ENCODE measurements at places on chromosomes 4 and X. TPM values are rescaled to one million over a fixed set of nuclear protein-coding genes. Genes with fewer than 3 reads are reported as not detected.

- no peak for DNase-seq
Observed at GRCh38 chr4:60326735-60327134, 873.4 kb upstream of the ADGRL3 start.

- no peak for DNase-seq
Observed at GRCh38 chr4:113627321-113627720, 134.2 kb downstream of the CAMK2D start.

- DNase-seq = no peak
Observed at GRCh38 chr4:138816875-138817274, 198.7 kb upstream of the NOCT start.

DNA sequence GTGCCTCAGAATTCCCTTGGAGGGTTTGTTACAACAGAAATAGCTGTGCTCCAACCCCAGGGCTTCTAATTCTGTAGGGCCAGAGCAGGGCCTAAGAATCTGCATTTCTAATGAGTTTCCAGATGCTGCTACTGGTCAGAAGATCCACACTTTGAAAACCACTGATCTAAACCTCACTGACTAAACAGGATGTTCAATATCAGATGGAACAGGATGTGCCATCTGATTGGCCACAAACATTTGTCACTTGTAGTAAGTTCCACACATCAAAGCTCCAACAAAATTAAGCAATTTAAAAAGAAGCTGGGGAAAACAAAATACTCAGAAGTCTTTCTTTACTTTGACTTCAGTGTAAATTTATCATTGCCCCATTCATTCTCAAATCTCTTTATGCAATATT is 14.3 kb downstream of the CASK start:
- DNase-seq = no peak

DNA sequence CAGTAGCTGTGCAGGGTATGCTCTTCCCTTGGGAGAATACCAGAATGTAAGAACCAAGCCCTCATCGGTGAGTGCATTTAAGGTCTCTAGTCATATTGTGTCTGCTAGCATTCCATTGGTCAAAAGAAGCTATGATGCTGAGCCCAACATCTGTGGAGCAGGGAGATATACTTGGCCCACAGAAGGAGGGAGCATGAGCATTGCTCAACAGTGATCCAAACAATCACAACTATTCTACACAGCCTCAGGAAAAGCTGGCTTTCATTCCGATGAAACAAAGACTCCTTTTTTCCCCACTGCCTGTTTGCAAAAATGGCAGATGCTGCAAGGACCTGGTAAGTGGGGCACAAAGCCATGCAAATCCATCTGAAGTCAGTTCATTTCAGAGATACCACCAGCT is 80.6 kb upstream of the DHX15 start:
- DNase-seq = no peak

- DNase-seq = peak; percentile 82
Observed at GRCh38 chr4:102868781-102869568, at the start of gene CISD2. CISD2 (plus strand) TSS chr4:102868992; CDS start chr4:102869085, 93 bp downstream.

DNA sequence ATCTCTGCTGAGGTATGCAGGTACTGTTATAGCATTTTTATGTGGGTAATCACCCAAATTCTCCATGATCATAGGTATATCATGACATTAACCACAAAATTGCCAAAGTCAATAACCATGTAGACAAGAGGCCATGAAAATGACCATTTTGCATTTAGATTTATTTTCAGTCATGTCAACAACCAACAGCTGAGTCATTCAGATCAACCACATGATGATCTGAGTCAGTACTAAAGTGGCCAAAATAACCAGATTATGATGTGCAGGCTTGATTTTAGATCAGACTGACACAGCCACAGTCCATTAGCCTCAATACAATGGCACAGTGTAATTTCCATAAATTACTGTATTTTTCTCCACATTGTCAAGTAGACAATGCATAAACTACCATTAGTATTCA is 240.5 kb downstream of the GRIA3 start:
- no peak for DNase-seq

- DNase-seq = peak; percentile 82
Observed at GRCh38 chr4:1232661-1233621, 16.0 kb downstream of the CTBP1 start.

DNA sequence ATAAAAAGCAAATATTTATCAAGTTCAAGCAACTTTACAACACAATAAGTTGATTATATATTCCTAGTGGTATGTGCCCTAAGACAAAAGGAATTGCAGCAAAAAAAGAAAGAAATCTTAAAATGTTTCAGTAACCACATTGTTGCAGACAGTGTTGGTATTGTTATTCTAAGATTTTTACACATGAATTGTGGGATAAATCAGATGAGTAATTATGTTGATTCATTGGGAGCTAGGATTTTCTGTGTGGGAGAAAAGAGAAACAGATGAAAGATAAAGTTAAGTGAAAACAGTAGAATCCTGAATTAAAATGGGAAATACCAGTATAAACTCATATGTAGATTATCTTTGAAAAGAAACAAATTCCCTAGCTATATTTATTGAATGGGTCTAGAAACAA is 362.4 kb downstream of the PPP3CA start:
- no peak for DNase-seq

DNA sequence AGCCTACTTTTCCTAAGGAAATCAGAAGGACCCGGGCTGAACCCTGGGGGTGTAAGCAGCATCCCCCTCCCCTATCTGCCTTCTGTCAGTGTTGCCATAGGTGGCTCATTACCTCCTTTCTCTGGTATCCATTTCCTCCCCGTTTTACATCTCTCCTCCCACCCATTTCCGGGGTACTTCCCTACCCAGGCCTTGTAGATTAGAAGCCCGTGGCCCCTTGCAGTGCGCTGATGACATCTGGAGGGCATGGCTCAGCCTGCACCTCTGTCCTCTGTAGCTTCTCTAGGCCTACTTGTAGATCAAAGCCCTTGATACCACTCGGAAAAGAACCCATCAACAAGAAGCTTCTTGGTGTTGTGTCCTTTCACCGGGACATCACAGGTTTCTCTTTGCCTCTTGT is 71.8 kb downstream of the NBDY start:
- DNase-seq = no peak

- no peak for DNase-seq
Observed at GRCh38 chrX:7746856-7747255, 96.1 kb upstream of the VCX start.

DNA sequence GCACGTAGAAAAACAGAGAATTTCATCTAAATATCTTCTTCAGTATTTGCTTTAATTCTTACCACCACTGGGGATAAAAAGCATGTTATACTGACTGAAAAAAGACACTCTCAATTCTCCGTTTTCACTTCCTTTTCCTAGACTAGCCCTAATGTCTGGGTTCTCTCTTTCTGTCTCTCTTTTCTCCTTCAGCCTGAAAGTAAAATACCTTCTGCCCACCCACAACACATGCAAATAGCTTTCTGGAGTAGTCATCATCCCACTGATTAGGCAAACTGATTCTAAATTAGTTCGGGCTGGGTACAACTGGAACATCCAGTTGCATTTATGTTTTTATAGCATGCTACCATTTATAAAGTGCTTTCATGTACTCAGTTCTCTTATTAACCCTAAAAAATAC is 142.4 kb upstream of the ANKRD50 start:
- no peak for DNase-seq

DNA sequence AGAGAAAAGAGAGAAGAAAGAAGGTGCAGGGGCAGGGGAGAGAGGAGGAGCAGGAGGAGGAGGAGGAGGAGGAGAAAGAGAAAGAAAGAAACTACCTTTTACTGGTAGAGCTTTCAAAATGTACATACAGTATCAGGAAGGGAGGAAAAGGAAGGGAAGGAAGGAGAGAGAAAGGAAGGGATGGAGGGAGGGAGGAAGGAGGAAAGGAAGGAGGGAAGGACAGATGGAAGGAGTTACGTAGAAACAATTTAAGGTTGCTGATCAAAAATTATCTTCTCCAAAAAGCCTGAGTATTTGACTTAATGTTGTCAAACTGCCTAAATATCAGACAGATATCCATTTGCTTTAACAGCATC is 13.4 kb downstream of the TBC1D9 start:
- no peak for DNase-seq

- no peak for DNase-seq
Observed at GRCh38 chrX:49812177-49812576, 16.9 kb upstream of the PAGE4 start.

DNA sequence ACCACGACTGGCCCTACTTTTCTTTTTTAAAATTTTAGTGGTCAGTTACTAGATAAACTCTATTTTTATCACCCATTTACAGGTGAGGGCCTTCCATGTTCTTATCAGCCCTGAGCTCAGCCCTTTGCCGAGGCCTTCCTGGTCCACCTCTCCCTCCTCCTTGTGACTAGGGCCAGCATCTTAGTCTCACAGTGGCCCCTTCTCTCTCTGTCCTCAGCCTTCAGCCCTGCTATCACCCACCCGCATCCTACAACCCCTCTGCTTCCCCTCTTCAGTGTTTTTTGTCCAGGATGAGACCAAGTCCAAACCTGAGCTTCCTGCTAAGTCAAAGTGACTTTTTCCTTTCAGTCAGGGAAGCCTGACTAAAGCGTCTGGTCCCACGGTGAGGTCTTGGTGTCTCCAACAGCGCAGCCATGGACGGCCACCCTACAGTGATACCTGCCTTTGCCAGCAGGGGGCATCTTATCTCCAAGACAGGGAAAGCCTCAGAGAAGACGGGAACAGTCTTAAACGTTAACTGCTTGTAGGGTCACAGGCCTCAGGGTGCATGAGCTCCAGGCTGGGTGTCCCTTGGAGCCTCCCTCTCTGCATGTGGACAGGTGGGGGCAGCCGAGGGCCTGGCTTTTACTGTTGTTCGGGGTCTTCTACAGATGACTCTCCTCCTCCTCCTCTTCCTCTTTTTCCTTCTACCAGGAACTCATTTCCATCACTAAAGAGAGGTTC is 11.7 kb upstream of the GAGE10 start:
- no peak for DNase-seq

DNA sequence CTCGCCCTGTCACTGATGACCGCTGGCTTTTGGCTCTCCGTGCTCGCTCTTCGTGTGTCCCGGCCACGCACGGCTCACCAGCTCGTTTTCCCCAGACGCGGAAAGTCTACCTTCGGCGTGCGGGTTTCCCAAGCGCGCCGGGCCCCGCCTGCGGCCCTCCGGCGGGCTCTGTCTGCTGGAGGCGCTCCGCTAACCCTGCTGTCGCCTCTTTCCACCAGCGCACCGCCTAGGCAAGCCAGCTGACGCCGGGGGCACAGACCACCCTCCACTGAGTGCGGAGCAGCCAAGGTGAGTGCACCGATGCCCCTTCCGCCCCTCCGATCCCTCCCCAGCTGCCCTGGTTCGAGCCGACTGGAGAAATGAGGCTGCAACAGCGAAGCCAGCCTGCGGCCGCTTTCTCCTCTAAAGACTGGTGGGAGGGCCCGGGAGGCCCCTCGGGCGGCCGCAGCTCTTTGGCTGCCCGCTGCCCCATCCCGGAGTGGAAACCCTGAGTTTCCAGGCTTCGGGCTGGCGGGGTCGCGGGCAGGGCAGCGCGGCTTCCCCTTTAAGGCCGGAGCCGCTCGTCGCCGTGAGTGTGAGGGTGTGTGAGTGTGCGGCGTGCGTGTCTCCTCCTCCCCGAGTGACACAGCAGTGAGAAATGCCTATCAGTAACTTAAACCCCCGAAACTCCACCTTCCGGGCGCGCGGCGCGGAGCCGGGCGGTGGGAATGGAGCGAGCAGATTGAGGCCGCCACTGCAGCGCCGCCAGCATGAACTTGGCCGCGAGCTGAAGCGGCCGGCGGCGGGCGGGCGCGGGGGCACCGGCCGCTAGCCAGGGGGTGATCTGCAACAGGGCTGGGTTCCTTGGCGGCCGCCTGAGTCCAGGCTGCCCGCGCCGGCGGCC is at the start of gene MAMLD1:
Gene MAMLD1 (plus strand): TSS at position 719 of the 883 bp plus-strand sequence. CDS start 82,200 bp downstream, outside the sequence.
- DNase-seq = no peak

DNA sequence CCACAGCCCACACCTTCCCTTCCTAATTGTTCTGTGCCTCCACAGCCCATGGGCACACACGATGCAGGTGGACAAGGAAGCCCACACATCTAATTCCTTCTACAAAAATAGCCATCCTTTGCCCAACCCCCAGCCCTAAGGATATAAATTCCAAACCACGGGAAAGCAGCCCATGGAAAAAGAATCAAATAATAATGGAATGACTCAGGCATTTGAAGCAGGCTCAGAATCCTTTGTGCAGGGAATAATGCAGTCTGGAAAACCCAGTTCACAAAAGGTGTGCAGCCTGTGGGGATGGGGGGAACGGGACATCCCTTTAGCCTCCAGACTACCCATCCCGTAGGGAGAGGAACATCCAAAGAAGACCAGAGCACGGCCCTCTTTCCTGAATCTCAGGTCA is 342.3 kb upstream of the GALNT7 start:
- no peak for DNase-seq

GRCh38 chr4:126358041-126358440 is 1043.3 kb downstream of the FAT4 start:
- DNase-seq = no peak

GRCh38 chr4:124111411-124111810 is 601.1 kb downstream of the ANKRD50 start:
- DNase-seq = no peak

DNA sequence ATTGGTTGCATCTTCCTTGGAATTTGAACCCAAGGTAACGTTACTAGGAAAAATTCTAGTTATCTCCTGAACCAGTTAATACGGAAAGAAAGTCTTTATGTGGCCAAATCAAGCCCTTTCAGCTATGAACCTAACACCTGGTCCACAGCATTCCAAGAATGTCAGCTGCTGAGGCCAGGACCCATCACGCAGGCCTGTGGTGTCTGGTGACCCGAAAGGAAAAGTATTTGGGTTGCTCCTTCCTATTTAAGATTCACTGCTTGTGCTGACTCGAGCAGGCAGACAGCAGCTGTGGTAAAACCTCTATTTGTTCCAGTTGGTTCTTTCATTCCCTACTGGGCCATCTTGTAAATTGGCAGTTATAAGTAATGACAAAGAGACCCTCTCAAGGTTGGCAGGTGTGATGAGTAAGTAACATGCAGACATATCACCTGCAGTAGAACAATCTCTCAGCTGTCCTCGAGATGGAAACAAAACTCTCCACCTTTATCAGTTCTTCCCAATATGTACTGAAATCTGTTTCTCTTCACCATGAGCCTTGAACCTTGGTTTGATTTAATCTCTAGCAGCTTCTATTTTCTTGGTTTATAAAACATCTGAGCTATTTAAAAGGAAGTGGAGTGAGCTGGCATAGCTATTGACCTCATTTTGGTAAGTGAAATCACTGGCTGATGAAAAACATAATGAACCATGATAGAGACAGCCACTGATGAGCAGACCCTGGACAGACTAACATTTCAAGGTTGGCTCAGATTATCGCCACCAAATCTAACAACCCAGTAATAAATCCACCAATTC is 182.1 kb upstream of the SMIM31 start:
- no peak for DNase-seq

DNA sequence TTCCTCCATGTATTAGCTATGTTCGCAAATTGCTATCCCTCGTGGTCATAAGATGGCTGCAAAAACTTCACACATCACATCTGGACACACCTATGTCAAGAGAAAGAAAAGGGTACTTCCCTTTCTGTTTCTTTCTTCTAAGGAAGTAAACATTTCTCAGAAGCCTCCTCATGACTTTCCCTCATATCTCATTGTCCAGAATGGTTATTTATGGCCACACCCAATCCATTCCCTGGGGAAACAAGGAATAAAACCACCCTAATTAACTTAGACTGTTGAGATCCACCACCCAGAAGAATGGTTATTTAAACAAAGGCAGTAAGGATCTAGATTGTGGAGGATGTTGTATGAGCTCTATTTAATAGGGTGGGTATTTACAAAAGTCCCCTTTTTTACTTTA is 160.8 kb upstream of the LNX1 start:
- no peak for DNase-seq

The PCDH18 gene
- 133 TPM for polyA plus RNA-seq

The CACNA1F gene
- polyA plus RNA-seq = 0.03 TPM

The ADH6 gene
- polyA plus RNA-seq = 19.0 TPM

The ETNPPL gene
- 0.11 TPM for polyA plus RNA-seq

The FGD1 gene
- polyA plus RNA-seq = 32.0 TPM

The CPXCR1 gene
- not detected for polyA plus RNA-seq

The FGF13 gene
- polyA plus RNA-seq = 29.8 TPM

The PRAF2 gene
- polyA plus RNA-seq = 37.7 TPM

The ERVMER34-1 gene
- 3.7 TPM for polyA plus RNA-seq

The DIPK2B gene
- 9.5 TPM for polyA plus RNA-seq
